Natural killer cell (primary cell): ENCODE measurements at places on chromosomes 16 and 17. TPM values are rescaled to one million over a fixed set of nuclear protein-coding genes. Genes with fewer than 3 reads are reported as not detected.

The TMEM100 gene
- not detected for total RNA-seq

The EPOP gene
- total RNA-seq = 0.66 TPM

The SSTR5 gene
- not detected for total RNA-seq

The USP43 gene
- 3.0 TPM for total RNA-seq

The PRR15L gene
- total RNA-seq = not detected

The ZSCAN32 gene
- 14.2 TPM for total RNA-seq

The GDPD3 gene
- total RNA-seq = 9.1 TPM

The PRSS22 gene
- 1.5 TPM for total RNA-seq

The SYCE1L gene
- 15.7 TPM for total RNA-seq

The KRT20 gene
- total RNA-seq = not detected

The CA5A gene
- total RNA-seq = not detected

The NPIPA2 gene
- 1.3 TPM for total RNA-seq

The TSPAN10 gene
- 0.29 TPM for total RNA-seq

The CNGB1 gene
- total RNA-seq = not detected

The MPV17L gene
- total RNA-seq = 0.12 TPM

The ZNF232 gene
- total RNA-seq = 2.8 TPM

The C17orf67 gene
- 3.5 TPM for total RNA-seq

The SECTM1 gene
- total RNA-seq = 6.3 TPM

The LRRC46 gene
- total RNA-seq = 3.1 TPM

The UNKL gene
- total RNA-seq = 114 TPM
